GM13977 (cell line): ENCODE measurements at places on chromosomes 1 and 21.
A peak's percentile ranks its signal among the peaks of the same experiment; 100 is the strongest.

DNA sequence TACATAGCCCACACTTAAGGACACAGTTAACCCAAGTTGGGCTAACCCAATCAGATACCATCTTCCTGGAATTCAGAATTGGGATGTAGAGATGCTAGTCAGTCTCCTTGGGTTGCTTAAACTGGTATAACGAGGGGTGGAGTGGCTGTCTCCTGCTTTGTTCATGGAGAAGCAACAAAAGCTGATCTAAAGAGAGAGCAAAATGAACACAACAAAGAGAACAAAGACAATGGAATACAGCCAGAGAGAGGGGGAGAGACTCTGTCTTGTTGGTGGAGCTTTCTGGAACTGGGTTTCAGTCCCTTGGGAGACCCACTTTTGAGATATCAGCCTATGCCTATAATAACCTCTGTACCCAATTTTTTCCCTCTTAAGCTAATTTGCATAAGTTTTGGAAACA lies 138.1 kb downstream of the ATG4C start:
- DNase-seq, result no peak

DNA sequence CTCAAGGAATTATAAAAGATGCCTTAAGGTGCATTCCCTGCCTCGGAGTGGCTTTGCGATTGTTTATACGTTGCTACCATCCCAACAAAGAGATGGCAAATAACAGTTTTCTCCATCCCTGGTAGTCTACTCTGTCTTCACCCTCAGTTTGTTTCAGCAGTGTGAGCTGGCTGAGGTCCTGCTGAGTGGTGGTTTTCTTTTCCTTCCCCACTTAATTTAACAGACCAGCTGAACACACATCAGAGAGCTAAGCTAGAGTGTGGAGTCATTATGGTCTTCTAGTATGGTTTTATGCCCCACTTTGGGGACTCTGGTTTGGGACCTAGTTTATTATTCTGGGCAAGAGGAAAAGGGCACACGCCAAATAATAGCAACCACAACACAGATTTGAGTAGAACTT lies 2.2 kb downstream of the PIGV start:
- DNase-seq, result no peak

GRCh38 chr1:38028105-38028591 lies 15.6 kb downstream of the UTP11 start:
- peak; percentile 84 for DNase-seq

DNA sequence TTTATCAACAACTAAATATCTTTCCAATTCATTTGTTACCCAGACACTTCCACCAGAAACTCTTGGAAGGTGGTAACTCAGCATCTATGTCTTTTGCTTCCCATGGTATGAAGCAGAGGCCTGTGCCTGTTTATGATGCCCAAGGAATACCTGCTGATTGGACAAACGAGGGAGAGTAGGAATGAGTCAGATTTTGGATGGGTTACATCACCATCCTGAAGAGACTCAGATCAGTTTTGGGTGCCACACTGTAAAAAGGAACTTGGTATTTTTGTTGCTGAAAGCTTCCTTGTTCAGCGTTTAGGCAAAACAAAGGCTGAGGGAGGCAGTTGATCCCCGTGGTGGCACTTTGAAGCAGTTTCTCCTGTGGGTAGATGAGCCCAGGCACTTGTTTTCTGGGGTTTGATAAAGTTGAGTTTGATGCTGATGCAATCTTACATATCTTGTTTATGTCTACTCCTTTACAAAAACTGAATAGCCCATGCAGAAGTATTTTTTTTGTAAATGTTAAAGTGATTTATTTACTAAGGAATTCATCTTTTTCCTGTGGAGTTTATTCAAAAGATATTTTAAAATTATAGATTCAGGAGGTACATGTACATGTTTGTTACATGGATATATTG lies 26.7 kb upstream of the CYP4X1 start:
- DNase-seq, result no peak

GRCh38 chr1:15958793-15959192 lies 17.1 kb downstream of the ZBTB17 start:
- DNase-seq, result no peak

GRCh38 chr1:155776414-155776813 lies 80.6 kb downstream of the GON4L start:
- no peak for DNase-seq

- no peak for DNase-seq
These were observed 50.9 kb downstream of the PIGK start for GRCh38 chr1:77168358-77168757.

DNA sequence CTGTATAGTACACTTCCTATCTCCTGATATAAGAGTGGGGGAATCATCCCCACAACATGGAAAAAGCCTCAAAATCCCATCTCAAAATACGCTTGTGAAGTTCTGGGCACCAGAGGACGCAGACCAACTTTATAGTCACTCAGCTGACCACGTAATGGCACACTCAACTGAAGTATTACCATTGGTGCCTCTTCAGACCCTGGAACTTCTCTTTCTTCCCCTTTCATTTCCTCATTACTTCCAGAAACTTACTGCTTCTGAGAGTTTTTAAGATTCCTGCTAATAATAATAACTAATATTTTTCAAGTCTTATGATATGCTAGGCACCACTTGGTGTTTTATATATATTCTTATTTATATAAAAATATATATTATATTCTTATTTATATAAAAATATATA lies 202.6 kb downstream of the PTPRC start:
- no peak for DNase-seq

DNA sequence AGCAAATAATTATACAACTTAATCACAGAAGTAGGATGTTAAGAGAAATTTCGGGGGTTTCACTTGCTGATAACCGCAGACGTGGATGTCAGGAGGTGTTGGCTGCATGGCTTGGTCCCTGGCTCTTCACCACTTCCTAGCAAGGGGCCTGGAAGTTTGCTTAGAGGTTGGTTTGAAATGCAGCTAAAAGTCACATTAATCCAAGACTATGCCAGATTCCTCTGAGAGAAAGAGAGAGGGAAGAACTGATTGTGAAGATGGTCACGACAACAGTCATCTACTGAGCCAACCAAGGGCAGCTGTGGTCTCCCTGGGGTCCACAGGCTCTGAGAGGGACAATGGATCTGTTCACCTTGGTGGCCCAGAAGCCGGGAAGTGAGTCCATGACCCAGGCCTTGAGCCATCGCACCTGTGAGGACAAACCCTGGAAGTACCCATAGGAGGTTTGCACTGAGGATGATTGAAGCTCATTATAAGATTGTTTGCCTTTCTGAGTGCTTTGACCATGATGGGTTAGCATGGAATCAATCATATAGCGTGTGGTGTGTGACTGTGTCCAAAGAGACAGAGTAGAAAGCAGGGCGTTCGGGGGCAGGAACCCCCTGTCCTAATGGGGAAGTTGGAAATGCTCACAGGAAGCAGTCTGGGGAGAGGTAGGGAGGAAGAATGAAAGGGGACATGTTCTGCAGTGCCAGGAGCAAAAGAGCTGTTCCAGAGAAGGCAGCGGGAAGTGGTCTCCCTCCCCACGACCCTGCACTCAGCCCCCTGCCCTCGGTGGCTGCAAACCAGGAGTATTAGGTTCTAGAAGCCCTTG lies 47.1 kb downstream of the UMODL1 start:
- no peak for DNase-seq

DNA sequence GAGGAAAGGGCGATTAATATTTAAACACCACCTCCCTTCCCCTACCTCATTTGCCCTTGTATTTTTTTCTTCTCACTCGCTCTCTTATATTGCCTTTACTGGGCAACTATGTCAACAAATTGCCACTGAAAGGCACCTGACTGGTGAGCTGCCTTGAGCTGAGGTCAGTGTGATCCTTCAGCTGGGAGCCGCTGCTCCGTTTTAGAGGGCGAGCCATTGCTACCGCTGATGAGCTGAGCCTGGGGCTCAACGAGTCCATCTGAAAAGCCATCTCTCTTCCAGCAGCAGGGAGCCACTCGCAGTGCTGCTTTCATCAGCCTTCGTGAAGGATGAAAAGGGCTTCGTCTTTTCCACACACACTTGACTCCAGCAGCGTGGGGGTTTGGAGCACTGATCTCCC lies 108.0 kb upstream of the KIF26B start:
- DNase-seq, result no peak

DNA sequence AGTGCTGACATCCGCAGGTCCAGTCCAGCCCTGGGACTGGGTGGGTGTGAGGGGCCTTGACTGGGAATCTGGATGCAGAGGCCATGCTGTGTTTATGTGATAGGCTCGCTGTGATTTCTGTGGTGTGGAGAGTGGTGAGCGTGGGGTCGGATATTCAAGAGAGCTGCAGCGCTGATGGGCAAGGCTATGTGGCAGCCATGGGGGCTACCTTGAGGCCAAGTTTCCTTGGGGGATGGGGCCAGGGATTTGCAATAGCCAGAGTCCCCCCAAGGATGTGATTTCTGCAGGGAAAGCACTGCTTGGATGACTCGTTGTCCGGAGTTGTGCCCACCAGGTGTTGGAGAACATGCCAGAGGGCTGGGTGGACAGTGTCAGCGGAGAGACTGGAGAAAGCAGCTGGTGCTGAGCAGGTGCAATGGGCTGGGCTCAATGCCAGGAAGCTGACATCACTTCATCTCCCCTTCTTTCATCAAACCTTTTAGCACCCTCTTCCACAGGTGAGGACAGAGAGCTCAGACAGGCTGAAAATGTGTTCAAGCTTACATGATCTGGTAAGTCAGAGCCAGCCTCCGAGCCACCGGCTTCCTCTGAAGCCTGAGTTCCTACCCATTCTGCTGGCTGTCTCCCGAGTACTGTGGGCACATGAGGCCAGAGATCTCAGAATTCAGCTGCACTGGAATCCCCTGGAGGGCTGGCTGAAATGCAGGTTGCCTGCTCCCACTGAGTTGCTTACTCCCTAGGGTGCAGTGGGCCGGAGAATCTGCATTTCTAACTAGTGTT lies 132.9 kb downstream of the RHOU start:
- no peak for DNase-seq

GRCh38 chr1:98049370-98050135 lies 128.7 kb upstream of the DPYD start:
- no peak for DNase-seq

GRCh38 chr1:189513091-189513490 lies 964.6 kb downstream of the BRINP3 start:
- no peak for DNase-seq

GRCh38 chr1:30305519-30305918 lies 417.9 kb downstream of the MATN1 start:
- DNase-seq, result no peak
